RPMI7951 (cell line): ENCODE measurements at places on chromosomes 1 and 21.

- no peak for DNase-seq
Observed at GRCh38 chr1:198966519-198966918, 327.7 kb downstream of the PTPRC start.

- DNase-seq, result no peak
Observed at GRCh38 chr1:83102630-83103071, 896.3 kb downstream of the TTLL7 start.

DNA sequence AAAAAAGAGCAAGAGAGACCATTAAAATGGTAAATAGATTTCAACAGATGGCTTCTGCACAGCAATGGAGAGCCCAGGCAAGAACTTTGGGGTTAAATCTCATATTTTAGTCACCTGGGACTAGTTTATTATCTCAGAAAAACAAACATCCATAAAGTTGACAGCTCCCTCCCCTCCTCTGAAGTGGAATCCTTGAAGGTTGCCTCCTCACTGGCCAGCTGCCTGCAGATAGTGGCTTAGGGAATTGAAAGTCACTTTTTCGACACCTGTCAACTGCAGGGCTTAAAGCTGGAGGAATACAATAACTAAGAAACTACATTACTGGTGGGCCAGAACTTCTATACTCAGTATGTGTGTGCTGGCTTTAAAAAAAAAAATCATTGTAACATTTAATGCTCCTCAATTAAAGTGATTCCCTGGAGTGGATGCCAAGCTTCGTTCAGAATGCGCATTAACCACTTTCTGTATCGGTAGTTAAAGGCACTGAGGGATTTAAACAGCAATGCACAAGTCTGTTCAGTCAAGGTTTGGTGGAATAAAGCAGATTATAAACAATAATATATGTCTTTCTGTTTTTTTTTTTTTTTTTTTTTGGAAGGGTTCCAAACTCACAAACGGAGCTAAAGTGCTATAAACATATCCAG lies 52.5 kb downstream of the LHX4 start:
- no peak for DNase-seq

DNA sequence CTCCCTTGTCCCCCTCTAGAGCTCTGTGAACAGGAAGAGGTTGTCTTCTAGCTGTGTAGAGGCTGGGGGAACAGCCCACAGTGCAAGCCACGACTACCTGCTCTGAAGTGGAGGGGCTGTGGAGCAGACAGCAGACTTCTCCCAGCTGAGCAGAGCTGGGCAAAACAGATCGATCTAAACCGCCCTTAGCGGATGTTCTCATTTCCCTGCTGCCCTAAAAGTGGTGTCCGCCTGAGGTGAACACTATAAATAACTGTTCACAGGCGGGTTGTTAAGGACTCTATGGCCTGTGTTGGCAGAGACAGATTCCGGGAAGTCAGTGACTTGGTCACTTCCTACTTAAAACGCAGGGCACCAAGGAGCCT lies 203.2 kb downstream of the RHOU start:
- no peak for DNase-seq

DNA sequence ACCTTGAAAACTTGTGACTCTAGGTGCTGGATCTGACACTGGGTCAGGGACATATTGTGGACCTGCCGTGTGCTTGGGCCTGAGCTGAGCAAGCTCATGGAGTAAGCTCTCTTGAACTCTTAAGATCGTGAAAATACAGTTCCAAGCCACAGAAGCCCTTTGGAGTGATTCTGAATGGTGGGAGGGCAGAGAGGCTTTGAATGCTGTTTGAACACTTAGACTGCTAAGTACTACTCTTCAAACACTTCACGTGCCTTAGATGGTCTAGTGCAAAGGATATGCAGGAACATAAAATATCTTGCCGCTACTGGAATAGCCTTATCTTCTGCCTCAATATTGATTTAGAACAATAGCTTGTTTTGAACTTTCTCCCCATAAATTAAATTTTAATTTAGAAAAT lies 21.6 kb downstream of the ROR1 start:
- no peak for DNase-seq

DNA sequence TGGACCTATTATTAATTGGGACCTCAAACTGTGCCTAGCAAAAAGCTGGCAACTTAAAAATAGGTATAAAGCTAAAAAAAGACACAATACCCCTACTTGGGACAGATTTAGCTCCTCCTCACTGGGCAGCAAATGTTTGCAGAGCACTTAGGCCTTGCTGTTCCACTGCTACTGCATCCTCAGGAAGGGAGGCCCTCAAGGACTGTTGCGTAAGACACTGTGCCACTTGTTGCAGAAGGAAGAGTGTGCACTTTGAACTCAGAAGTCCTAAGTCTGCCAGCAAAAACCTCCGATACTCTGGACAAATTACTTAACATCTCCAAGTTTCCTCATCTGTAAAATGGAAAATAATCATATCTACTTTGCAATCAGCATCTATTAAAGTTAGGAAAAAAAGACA lies 322.9 kb downstream of the BARHL2 start:
- no peak for DNase-seq

DNA sequence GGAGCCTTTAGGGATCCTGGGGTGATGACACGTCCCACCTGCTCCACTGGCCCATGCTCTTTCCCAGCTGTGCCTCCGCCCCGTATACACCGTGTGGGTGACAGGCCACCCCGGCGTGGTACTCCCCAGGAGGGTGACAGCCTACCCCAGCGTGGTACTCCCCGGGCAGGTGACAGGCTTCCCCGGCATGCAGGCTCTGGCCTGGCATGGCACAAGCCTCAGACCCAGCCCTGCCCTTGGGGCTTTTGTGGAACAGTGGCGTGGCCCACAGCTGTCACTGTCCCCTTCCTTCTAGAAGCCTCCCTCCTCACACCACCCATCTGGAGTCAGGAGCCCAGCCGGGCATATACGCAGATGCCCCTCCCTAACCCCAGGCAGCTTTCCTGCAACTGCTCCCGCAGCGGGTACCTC lies 4.7 kb upstream of the PFKL start:
- DNase-seq, result peak; percentile 42

- DNase-seq, result peak; percentile 67
Observed at GRCh38 chr1:76901158-76901767, 34.0 kb downstream of the ST6GALNAC5 start.

GRCh38 chr1:145898756-145899155 lies 11.1 kb downstream of the ITGA10 start:
- DNase-seq, result no peak

DNA sequence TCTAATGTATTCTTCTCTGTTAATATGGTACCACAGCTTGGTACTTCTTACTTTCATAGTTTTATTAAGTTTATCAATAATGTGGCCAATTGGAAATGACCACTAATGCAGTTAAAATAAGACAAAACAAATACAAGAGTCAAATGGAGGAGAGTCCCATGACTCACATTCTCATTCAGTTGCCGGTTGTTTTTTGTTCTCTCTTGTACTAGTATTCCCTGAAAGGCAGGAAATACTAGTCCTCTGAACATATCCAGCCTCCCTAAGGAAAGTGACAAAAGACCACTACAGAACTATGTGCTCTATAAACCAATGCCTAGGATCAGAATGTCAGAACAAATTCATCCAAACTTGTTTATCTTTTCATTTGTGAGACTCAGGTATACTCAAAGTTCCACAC lies 165.2 kb upstream of the SAMSN1 start:
- DNase-seq, result no peak

- DNase-seq, result peak; percentile 84
Observed at GRCh38 chr1:208029381-208030287, 118.7 kb upstream of the CD34 start.
